ENCODE measurements at places on chromosomes 6 and 20.

DNA sequence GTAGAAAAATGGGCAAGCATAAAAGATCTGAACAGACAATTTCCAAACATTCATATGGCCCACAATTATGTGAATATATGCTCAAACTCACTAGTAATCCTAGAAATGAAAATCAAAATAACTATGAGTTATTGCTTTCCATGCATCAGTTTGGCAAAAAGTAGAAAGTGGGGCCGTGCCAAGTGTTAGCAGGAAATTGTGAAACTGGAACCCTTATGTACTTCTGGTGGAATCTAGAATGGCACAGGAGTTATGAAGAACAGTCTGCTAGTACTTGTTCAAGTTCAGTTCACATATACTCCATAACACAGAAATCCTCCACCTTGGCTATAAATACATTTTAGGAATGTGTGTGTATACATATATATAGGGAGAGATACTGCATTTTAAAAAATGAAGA lies 89.8 kb downstream of the EYA2 start:
- no peak for DNase-seq

DNA sequence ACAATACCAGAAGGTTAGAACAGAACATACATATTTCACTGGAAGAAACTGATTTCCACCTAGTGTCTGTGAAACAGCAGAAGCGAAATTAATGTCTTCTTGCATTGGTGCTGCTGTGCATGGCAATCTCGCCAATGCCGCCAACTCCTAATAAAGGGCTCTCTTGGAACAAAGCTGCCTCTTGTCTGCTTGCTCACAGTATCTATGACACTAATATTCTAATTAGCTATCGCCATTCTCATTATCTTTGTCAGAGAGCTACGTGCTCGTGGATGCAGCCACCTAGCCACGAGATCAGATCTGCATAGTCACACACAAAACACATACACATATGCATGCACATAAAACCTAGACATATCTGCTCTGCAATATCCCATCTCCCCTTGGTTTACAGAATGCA lies 145.9 kb upstream of the OLIG3 start:
- no peak for DNase-seq

DNA sequence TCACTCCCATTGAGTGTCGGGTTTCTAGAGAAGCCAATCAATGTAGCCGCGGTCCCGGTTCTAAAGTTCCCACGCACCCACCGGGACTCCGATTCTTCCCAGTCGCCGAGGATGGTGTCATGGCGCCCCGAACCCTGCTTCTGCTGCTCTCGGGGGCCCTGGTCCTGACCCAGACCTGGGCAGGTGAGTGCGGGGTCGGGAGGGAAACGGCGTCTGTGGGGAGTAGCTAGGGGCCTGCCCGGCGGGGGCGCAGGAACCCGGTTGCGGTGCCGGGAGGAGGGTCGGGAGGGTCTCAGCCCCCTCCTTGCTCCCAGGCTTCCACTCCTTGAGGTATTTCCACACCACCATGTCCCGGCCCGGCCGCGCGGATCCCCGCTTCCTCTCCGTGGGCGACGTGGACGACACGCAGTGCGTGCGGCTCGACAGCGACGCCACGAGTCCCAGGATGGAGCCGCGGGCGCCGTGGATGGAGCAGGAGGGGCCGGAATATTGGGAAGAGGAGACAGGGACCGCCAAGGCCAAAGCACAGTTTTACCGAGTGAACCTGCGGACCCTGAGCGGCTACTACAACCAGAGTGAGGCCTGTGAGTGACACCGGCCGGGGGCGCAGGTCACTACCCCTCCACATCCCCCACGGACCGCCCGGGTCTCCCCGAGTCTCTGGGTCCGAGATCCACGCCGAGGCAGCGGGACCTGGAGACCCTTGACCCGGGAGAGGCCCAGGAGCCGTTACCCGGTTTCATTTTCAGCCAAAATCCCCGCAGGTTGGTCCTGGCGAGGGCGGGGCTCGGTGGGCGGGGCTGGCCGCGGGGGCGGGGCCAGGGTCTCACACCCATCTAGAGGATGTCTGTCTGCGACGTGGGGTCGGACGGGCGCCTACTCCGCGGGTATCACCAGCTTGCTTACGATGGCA lies 35.2 kb upstream of the HLA-G start:
- DNase-seq = peak; percentile 29

- no peak for DNase-seq
Measured at GRCh38 chr6:127494240-127494767, 24.8 kb downstream of the MTCL3 start.

DNA sequence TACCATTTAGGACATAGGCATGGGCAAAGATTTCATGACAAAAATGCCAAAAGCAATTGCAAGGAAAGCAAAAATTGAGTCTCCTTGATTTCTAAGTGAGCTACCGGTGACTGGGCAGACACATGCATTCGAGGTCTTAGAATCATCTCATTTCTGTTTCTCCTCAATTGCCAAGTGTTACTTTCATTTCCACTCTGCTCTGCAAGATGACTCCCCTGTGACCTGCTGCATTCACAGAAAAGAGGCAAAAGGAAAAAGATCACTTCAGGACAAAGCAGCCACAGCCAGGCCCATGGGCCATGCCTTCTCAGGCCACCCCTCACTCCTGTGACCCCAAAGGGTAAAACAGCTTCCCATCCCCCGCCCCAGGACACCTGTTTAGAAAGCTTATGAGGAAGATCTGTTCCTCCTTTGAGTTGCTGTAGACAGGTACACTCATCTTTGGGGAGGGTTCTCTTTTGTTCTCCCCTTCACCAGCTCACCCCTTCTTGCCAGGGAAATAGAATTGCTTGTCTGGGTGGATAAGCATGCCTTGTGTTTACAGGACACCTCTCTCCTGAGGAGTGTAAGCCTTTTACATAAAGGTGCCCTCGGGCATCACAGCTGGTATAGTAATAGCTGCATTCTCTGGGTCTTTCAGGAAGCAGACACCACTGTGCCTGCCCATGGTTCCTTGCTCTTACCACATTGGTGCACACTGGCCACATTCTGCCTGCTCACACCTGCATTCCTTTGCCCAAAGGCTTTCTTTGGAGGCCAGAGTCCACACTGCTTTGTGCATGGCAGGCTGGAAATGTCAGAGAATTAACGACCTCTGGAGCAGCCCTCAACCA lies 105.0 kb downstream of the SLC24A3 start:
- no peak for DNase-seq

GRCh38 chr6:52555518-52556233 lies 21.2 kb downstream of the TRAM2 start:
- no peak for DNase-seq

GRCh38 chr20:59937150-59937549 lies 3.0 kb downstream of the PPP1R3D start:
- no peak for DNase-seq

GRCh38 chr20:37346535-37347346 lies 801 bp downstream of the SRC start:
- DNase-seq = no peak

DNA sequence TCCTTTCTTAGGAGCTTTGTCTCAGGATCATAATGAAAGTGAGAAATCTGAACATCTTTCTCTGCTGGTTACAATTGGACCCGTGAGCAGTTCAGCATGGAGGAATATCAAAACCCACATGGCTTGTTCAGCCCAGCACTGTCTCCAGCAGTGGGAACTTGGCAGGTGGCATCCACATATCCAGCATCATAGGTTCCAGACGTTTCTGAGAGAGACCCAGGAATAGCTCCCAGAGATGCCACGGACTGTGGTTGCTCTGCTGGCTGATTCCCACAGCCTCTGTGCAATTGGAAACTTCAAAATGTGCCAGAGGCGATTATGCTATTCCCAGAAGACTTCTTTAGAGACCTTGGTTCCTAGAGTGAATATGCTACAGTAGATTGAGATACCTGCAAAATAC lies 76.4 kb downstream of the PHACTR2 start:
- DNase-seq = peak; percentile 35

DNA sequence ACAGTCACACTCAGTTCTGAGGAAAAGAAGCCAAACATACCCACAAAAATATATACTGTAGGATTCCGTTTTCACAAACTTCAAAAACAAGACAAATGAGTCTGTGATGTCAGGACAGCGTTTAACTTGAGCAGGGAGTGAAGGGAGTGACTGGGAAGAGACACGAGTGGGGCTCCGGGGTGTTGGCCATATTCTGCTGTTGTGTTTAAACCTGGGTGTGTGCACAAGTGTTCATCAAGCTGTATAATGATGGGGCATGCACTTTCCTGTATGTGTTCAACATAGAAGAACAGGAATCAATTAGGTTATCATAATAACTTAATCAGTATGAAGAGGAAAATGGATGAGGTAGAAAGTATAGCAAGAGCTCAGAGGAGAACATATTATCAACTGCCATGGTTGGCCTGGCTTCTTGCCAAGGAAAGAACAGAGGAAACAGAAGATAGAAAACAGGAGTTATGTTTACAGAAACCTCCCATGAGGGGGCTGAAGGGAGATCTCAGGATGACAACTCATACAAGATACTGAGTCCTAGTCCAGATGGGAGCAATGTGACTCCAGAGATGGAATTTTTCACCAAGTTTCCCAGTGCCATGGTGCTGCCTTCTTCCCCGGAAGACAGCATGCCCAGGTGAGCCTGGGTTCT lies 15.1 kb upstream of the AFDN start:
- no peak for DNase-seq

GRCh38 chr6:105592329-105592728 lies 189.4 kb upstream of the PREP start:
- DNase-seq = no peak

DNA sequence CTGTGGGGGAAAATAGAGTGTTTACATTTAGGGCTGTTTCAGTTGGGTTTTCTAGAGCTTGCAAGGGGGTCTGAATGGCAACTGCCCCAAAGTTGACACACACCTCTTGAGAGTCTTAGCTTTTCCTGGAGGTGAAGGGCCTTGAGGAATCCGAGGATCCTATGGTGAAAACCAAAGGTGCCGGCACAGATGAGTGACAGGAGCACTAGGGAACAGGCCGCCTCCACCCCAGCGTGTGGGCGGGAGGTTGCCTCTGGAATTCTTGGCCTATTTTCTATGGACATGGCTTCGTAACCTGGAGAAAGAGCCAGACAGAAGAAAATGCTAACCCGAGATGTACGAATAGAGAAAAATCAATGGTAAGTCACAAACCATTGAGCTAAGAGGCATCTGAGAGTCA lies 283.2 kb upstream of the FOXQ1 start:
- no peak for DNase-seq
